Large intestine (tissue), 12 donors: ENCODE measurements at places on chromosomes 12 and 14.

- no peaks in the 10 kb centered on the region for H3K4me1 ChIP-seq
- H3K27me3 ChIP-seq: peaks cover 2% of the 10 kb centered on the region
- no peaks in the 10 kb centered on the region for H3K36me3 ChIP-seq
- H3K4me3 ChIP-seq: no peak overlapping the region
Observed at GRCh38 chr12:52828156-52828555, 6.0 kb downstream of the KRT79 start.

- H3K27me3 ChIP-seq: no peaks in the 10 kb centered on the region
- peaks cover 19% of the 10 kb centered on the region for H3K4me1 ChIP-seq
- no peak overlapping the region for H3K4me3 ChIP-seq
- DNase-seq: no peak
- H3K36me3 ChIP-seq: no peaks in the 10 kb centered on the region
- H3K27ac ChIP-seq: peak overlapping the region; percentile 4
Observed at GRCh38 chr12:109752117-109753053, 38.8 kb downstream of the FAM222A start.

- no peaks in the 10 kb centered on the region for H3K36me3 ChIP-seq
- H3K27me3 ChIP-seq: no peaks in the 10 kb centered on the region
- H3K27ac ChIP-seq: no peak overlapping the region
- no peak overlapping the region for H3K4me3 ChIP-seq
- peaks cover 51% of the 10 kb centered on the region for H3K4me1 ChIP-seq
Observed at GRCh38 chr14:75230140-75230792, 48.4 kb upstream of the FOS start.

GRCh38 chr12:79643821-79644220 lies 46.9 kb downstream of the PAWR start:
- H3K36me3 ChIP-seq: no peaks in the 10 kb centered on the region
- no peaks in the 10 kb centered on the region for H3K27me3 ChIP-seq
- peaks cover 2% of the 10 kb centered on the region for H3K4me1 ChIP-seq
- H3K4me3 ChIP-seq: no peak overlapping the region
- no peak for DNase-seq
- H3K27ac ChIP-seq: no peak overlapping the region

DNA sequence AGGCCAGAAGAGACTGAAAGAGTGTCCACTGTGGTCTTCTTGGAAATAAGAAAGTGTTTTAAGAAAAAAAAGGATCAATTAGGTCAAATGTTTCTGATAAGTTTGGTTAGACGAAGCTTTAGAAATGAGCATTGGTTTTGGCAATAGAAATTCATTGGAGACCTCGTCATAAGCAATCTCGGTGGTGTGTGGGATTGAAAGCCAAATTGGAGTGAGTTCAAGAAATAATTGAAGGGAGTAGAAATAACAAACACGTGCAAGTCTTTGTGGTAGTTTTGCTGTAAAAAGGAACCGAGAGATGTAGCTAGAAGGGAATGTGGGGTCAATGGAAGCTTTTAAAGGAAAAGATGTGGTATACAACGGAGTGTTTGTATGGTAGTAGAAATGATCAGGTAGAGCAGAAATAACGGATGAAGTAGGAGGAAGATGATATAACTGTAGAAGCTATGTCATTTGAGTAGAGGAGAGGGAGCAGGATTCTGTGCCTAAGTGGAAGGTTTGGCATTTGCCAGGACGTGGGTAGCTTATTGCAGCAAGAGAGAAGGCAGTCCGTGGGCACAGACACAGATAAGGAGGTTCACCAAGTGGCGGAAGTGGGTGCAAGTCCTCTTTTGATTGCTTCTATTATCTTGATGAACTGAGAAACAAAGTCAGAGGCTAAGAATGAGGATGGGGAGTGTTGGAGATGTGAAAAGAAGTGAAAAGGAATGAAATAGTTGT lies 146.2 kb downstream of the DACT1 start:
- peaks cover 13% of the 10 kb centered on the region for H3K4me1 ChIP-seq
- H3K27me3 ChIP-seq: no peaks in the 10 kb centered on the region
- no peak for DNase-seq

- peaks cover 4% of the 10 kb centered on the region for H3K27me3 ChIP-seq
- no peaks in the 10 kb centered on the region for H3K4me1 ChIP-seq
- DNase-seq: no peak
Observed at GRCh38 chr14:95886366-95887056, 9.9 kb downstream of the TUNAR start.

GRCh38 chr12:131774576-131775391 lies 53.4 kb upstream of the MMP17 start:
- no peak for DNase-seq
- peaks cover 72% of the 10 kb centered on the region for H3K36me3 ChIP-seq
- H3K27me3 ChIP-seq: no peaks in the 10 kb centered on the region
- no peaks in the 10 kb centered on the region for H3K4me1 ChIP-seq
